ENCODE measurements at places on chromosomes 4 and X.

DNA sequence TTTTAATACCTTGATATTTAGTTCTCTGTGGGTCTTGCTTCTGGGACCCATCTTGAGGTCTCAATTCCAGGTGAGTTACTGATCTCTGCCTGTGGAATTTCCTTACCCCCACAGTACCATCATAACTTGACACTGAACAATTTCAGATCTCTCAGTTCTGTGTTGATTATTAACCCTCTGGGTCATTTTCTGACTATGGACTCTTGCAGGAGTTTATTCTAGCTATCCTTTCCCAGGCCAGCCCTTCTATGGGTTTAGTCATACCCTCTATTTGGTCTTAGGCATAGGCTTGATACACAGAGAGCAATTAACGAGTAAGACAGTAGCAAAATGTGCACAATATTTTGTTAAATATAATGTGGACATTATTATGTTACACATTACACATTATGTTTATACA is 3.7 kb upstream of the SPARCL1 start:
- DNase-seq = no peak

- DNase-seq = no peak
Observed at GRCh38 chr4:153115322-153116290, 88.6 kb upstream of the TRIM2 start.

DNA sequence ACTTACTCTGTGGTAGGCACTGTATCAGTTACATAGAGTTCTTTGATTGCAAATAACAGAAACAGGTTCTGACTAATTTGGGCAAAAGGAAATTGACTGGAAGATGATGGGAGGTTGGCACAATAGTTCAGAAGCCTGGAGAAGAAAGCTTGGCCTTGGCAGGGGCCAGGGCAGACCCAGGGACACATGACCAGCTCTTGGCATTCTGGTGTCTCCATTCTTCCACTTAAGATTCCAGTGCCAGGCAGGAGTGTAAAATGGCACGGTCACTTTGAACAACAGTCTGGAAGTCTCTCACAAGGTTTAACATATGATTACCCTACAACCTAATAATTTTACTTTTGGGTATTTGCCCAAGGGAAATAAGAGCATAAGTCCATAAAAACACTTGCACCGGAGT is 175.9 kb downstream of the BCOR start:
- DNase-seq = no peak

DNA sequence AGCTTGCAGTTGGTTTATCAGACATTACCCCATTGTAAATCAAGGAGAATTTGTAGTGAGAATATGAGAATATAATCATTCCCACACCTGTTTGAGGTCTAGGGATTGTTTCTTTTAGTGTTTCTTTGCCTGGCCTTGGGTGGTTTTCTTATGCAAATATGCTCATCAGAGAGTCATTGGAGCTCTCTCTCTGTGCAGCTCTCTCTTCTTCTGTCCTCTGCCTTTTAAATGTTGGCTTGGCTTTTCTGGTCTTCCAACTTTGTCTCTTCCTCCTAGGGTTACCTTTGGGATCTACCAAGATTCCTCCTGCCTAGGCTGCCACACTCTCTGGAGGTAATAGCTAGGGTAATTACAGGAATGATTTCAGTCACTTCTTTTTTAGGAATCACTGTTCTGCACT is 102.3 kb upstream of the ARSJ start:
- DNase-seq = no peak

- no peak for DNase-seq
Observed at GRCh38 chrX:25754399-25754798, 383.7 kb upstream of the MAGEB18 start.

- no peak for DNase-seq
Observed at GRCh38 chr4:118968005-118968404, 79.4 kb downstream of the SYNPO2 start.

GRCh38 chrX:109347632-109348031 is 134.3 kb downstream of the GUCY2F start:
- no peak for DNase-seq
